NCI-H1105 treated with DMSO at 0.1 percent for 48 hours (cell line): ENCODE measurements at places on chromosomes 4 and X.
A peak's percentile ranks its signal among the peaks of the same experiment; 100 is the strongest.

GRCh38 chr4:56505269-56506130 lies at the start of gene ARL9:
TSS of gene ARL9 (plus strand) at chr4:56505791. CDS start at chr4:56505863, 72 bp downstream.
- peak; percentile 28 for DNase-seq

GRCh38 chr4:628311-628741 lies 3.0 kb downstream of the PDE6B start:
- no peak for DNase-seq

- DNase-seq = peak; percentile 53
Observed at GRCh38 chrX:154096140-154097002, 1.1 kb downstream of the MECP2 start.

DNA sequence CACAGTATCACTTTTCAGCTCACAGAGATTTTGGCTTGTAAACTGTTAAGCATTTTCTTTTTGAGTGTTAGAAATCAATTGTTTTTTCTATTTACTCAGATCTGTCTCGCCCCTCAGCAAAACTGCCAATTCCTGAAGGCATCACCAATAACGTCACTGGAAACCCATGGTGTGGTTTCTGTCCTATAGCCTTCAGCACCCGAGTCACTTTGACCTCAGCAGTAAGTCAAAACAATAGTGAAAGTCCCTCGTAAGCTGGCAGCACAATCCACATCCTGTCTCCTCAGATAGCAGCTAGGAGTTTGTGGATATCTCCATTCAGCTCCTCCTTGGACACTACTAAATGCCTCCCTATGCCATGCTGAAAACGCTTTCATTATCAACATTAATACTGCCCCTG lies 1787.4 kb upstream of the ADGRL3 start:
- DNase-seq = no peak

- DNase-seq = no peak
Observed at GRCh38 chrX:69070949-69071650, 94.2 kb downstream of the PJA1 start.
